Activated naive CD8-positive, alpha-beta T cell treated with anti-CD3 and anti-CD28 coated beads for 36 hours (primary cell): ENCODE measurements at places on chromosomes 7 and 10.
A peak's percentile ranks its signal among the peaks of the same experiment; 100 is the strongest.

DNA sequence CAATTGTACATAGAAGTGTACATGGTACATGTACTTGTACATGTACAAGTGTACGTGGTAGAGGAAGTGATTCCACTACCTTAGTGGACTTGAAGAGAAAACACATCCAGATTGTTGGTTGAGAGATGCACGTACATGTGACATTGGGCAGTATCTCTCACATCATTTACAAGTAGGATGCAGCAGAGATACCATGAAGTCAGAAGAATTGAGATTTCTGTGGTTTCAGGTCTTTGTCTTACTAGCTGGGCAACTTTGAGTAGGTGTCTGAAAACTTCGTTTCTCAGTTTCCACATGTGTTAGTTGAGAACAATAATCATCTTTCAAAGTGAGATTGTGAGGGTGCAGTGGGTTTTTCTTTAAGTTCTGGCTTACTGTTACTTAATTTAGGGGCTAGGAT is 21.5 kb downstream of the CLDN12 start:
- peaks cover 17% of the 10 kb centered on the region for H3K4me1 ChIP-seq
- H3K36me3 ChIP-seq, result no peaks in the 10 kb centered on the region
- no peaks in the 10 kb centered on the region for H3K27me3 ChIP-seq
- H3K27ac ChIP-seq, result peak overlapping the region; percentile 43
- DNase-seq, result no peak

GRCh38 chr7:24978843-24979469 is 1.0 kb downstream of the OSBPL3 start:
- H3K27me3 ChIP-seq, result no peaks in the 10 kb centered on the region
- H3K36me3 ChIP-seq, result peaks cover 19% of the 10 kb centered on the region
- peaks cover 56% of the 10 kb centered on the region for H3K4me1 ChIP-seq
- peak overlapping the region; percentile 86 for H3K27ac ChIP-seq

GRCh38 chr10:68869623-68870022 is 31.5 kb upstream of the DDX50 start:
- peaks cover 14% of the 10 kb centered on the region for H3K4me1 ChIP-seq
- H3K36me3 ChIP-seq, result no peaks in the 10 kb centered on the region
- no peaks in the 10 kb centered on the region for H3K27me3 ChIP-seq
- H3K4me3 ChIP-seq, result no peak overlapping the region

DNA sequence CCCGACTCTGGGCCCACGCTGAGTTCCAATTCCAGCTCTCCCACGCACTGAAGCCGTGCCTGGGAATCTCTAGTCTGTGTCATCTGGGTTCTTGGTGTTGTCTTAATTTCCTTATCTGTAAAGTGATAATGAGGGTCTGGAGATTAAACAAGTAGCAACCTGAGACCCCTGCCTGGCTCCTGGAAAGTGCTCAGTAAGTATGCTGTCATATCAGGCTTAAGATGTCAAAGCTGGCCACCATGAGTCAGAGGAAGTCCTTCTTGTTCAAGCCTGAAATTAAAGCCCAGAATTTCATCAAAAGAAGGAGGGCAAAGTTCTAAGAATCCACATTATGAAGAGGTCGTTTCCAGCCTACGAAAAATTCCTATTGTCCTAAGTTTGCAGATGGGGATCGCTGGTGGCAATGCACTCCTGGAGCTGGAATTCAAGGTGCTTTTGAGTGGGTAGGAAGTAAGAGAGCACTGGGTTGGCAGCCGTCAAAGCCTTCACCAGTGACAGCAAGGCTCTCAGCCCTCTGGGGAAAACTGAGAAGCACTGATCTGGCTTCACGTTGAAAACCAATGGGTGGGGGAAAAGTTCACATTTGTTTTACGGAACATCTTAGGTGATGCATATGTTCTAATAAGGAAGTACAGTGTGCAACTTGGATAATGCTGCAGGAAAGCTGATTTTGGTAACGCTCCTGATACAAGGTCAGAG is 50.3 kb upstream of the NCAPG2 start:
- H3K27ac ChIP-seq, result no peak overlapping the region
- H3K36me3 ChIP-seq, result peaks cover 19% of the 10 kb centered on the region
- H3K4me3 ChIP-seq, result no peak overlapping the region

GRCh38 chr7:41193738-41194282 is 509.1 kb downstream of the INHBA start:
- H3K4me3 ChIP-seq, result no peak overlapping the region
- H3K27ac ChIP-seq, result no peak overlapping the region
- no peaks in the 10 kb centered on the region for H3K36me3 ChIP-seq
- H3K27me3 ChIP-seq, result no peaks in the 10 kb centered on the region

DNA sequence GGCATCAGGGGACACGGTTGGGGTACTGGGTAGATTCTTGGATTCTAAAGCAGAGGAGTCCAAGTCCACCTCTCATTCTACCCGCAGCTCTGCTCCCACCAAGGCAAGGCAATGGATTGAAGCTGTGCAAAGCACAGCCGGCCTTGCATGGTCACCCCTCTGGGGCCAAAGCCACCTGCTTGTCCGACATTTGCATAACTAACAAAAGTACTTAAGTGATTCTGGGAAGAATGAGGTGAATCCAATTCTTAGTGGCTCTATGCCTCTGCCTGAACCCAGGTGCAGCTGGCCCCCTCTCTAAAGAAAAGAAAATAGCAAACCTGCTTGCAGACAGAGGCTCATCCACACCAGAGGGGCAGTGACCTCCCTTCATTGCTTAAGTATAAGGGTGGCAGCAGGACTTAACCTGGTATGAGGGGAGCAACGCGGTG is 10.7 kb upstream of the COBL start:
- no peaks in the 10 kb centered on the region for H3K36me3 ChIP-seq
- DNase-seq, result no peak
- no peaks in the 10 kb centered on the region for H3K4me1 ChIP-seq
- no peak overlapping the region for H3K4me3 ChIP-seq
- no peak overlapping the region for H3K27ac ChIP-seq
- H3K27me3 ChIP-seq, result no peaks in the 10 kb centered on the region
